A549 (cell line): ENCODE measurements at places on chromosomes 1 and 21. TPM values are rescaled to one million over a fixed set of nuclear protein-coding genes. Genes with fewer than 3 reads are reported as not detected.

- no peak for DNase-seq
Measured at GRCh38 chr1:2468041-2468472, 8.0 kb upstream of the PLCH2 start.

DNA sequence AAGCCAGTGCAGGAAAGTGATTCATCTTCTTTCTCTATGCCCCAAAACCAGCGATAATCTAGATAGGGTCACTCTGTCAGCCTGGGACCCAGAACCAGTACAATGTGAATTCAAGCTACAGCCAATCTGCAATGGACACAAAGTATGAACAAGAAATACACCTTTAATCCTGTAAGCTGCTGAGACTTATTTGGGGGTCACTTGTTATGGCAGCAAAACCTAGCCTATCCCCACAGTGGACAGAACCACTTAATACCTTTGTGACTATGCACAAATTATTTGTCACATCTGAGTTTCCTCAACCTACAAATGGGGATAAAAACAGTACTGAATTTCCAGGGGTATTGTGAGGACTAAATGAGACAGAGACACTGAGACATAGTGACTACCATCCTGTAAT is 50.0 kb downstream of the TMCO4 start:
- no peak for DNase-seq

GRCh38 chr21:44903050-44903685 is 17.5 kb downstream of the ITGB2 start:
- no peak for DNase-seq

DNA sequence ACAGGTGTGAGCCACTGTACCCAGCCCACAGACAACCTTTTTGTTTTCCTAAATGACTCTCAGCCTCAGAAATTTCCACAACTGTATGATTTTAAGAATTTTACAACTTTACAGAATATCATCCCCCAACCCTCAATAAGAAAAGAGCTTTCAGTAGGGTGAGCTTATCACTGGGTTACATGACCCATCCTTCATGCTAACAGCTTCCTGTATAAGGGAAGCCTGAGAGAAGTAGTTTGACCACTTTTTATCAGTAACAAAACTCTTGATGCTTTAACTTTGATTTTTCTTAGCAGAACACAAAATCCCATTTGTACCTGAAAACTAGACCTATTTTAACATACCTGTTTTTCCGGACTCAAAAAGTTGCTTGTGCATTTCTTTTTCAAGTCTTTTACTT is 9.7 kb upstream of the MYBPHL start:
- DNase-seq, result no peak

- no peak for DNase-seq
Measured at GRCh38 chr1:172122381-172122780, 281.1 kb downstream of the DNM3 start.

Gene CYP4Z1
- polyA plus RNA-seq, result not detected in 3 replicates

Gene TAS1R1
- 0.04 TPM in 1 of 3 replicates, not detected in the others for polyA plus RNA-seq

DNA sequence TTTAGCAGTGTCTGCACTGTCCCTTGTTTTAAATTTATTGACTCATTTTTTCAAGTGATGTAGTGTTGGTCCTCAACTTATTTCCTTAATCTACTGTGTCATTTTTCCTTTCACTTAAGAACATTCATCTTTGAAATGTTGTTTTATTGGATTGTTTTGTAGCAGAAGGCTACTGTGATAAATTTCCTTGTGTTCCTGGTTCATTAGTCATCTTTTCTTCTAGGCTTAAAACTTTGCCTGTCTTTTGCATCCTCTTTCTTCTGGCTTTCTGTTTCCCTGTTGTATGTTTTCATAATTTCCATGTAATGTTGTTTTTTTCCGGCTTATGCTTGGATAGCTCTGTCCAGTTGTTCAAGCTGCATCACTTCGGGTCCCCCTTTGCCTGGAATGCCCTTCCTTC is 61.9 kb downstream of the UBE2T start:
- DNase-seq, result no peak

- no peak for DNase-seq
Measured at GRCh38 chr1:61743716-61744580, 1.7 kb downstream of the PATJ start.

- DNase-seq, result no peak
Measured at GRCh38 chr1:227424953-227425352, 106.7 kb upstream of the CDC42BPA start.
